ENCODE measurements at places on chromosomes 13 and 19.
A peak's percentile ranks its signal among the peaks of the same experiment; 100 is the strongest.

GRCh38 chr13:110438776-110439175 lies 122.7 kb downstream of the RAB20 start:
- no peak for DNase-seq

GRCh38 chr19:6465006-6465405 lies 935 bp downstream of the CRB3 start:
- no peak for DNase-seq

DNA sequence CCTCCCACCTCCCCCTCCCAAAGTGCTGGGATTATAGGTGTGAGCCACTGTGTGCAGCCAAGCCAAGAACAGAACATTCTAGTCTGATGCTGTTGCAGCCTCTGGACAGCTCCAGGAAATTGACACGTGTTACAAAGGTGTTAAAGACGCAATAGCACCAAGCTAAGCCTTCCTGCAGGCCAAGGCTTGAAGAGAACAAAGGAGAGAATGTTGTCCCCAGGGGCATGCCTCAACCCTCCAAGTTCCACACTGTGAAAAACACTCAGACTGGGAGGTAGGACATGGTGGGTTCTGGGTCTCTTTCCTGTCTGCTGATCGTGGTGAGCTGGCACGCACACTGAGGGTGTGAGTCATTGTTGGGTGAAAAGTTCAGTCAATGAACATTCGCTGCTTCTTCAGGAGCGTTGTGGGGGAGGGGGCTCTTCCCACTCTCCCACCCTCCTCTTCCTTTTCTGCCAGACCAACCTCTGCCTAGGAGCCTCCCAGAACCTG lies 5.3 kb upstream of the PTPRS start:
- no peak for DNase-seq

DNA sequence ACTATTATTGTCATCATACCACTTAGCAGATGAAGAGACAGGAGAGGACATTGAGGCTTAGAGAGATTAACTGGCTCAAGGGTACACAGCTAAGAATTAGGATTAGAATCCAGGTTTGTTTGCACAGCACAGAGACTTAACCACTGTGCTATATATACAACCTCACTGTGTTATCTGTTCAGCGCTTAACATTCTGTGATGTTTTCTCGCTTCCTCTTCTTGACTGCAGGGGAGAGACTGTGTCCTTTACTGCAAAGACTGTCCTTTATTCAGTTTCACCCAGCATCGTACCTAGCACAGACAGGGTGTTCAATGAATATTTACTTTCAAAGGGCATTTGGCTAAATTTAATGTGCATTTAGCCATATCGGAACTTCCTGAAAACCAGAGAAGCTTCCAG lies 54.9 kb upstream of the PCDH8 start:
- no peak for DNase-seq

DNA sequence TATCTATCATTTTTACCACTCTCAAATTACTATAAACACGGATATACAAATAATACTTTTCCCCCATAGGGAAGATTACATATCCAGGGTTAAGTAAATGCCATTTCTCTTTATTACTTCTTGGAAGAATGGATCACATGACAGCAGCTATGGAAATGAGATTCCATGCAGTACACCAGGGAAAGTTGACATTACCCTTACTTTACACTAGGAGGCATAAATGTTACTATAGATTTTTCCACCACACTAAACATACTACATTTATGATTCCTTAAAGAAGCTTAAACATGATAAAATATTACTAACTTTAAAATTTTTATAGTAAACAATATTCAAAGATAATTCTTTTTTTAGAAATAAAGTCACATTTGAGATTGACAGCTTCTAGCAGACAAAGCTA lies 611.4 kb downstream of the PCDH9 start:
- no peak for DNase-seq

DNA sequence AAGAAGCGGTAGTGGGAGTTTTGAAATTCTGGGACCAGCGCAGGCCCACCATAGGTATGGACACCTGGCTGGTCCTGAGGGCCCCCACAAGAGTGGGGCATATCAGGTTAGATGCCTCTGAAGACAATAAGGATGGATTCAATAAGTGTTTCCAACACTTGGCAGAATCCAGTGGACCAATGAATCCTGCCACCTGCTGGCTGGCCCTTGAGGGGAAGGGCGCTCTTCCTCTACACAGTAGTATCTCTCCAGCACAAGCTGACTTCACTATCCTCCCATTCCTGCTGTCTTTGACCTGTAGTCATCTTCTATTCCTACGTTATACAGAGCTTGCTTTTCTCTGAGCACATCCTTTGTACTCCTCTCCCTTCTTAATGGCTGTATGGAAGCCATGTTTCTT lies 199.7 kb upstream of the TSHZ3 start:
- no peak for DNase-seq

DNA sequence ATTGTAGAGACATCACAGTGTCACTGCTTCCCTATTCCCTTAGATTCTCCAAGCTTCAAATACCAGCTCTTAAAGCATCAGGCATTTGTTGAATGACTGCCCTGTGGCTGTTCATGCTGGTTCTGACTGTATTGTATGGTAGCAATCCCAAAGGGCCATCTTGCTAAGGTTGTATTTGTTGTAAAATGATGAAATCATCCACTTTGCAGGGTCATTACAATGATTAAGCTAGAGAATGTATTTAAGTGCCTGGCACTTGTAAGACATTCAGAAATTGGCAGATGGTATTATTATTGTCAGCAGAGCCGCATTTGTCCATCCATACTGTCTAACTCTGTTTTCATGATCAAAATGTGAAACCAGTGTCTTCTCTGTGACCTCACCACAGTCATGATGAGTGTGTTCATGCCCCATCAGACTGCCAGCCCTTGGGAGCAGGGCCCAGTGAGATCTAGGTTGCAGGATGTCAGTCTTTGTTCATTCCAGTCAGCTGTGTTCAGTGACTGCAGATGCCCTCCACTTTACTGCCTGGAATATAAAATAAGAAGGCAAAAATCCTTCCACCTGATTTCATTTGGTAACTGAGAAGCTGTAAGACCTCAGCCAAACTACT lies 86.1 kb downstream of the DHRS12 start:
- DNase-seq: peak; percentile 2

DNA sequence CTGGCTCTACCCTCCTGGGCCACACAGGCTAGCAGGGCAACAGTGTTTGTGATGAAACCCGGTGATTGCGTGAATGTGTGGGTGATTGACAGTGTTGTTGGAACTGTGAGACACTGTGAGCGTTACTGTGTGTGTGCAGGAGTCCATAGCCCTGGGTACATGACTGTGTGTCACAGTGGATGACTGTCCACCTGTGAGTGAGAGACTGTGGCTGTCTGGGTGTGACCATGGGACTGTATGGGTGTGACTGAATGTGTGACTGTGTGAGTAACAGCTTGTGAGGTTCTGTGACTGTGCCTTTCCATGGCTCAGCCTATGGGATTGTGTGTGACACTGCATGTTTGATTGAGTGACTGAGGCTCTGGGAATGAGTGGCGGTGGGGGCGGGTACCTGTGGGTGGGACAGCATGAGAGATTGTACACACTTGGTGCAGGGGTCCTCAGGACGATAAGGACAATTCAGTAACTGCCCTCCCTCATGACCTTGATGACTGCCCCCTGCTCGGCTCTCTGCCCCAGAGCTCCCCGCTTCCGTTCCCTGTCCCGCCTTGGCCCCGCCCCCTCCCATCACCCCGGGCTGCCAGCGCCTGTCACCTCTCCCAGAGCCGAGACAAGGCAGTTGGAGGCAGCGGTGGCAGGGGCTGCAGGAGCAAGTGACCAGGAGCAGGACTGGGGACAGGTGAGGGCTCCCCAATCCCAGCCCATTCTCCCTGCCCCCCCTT lies at the start of gene GIPR:
TSS of gene GIPR (plus strand) at position 602 of the 722 bp plus-strand sequence. CDS start 1,300 bp downstream, outside the sequence.
- peak; percentile 41 for DNase-seq

- DNase-seq: no peak
Observed at GRCh38 chr13:29917650-29918049, 67.2 kb upstream of the UBL3 start.

GRCh38 chr13:48977286-48977625 lies 1.5 kb downstream of the FNDC3A start:
- no peak for DNase-seq
